ENCODE measurements at places on chromosomes 1 and 21.

GRCh38 chr1:23126200-23126599 is 42.5 kb downstream of the LUZP1 start:
- no peak for DNase-seq

GRCh38 chr1:203065191-203065590 is 20.6 kb downstream of the MYOG start:
- no peak for DNase-seq

- peak; percentile 30 for DNase-seq
Observed at GRCh38 chr1:200317236-200317635, 92.6 kb downstream of the ZNF281 start.

DNA sequence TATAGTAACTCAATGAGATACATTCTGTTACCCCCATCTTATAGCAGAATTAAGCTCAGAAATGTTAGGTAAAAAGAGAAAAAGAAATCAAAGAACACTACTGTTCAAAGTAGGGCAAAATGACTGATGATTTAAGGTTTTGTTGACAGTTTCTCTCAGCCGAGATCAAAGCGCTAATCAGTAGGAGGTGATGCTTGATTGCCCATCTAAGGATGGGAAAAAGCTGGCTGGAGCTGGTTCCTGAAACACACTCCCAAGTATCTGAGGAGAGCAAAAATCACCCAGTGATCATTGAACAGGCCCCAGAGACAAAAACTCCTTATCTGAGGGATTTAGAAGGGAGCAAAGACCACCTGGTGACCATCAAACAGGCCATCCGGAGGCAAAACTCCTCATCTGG is 64.5 kb upstream of the CSF1 start:
- DNase-seq: no peak

DNA sequence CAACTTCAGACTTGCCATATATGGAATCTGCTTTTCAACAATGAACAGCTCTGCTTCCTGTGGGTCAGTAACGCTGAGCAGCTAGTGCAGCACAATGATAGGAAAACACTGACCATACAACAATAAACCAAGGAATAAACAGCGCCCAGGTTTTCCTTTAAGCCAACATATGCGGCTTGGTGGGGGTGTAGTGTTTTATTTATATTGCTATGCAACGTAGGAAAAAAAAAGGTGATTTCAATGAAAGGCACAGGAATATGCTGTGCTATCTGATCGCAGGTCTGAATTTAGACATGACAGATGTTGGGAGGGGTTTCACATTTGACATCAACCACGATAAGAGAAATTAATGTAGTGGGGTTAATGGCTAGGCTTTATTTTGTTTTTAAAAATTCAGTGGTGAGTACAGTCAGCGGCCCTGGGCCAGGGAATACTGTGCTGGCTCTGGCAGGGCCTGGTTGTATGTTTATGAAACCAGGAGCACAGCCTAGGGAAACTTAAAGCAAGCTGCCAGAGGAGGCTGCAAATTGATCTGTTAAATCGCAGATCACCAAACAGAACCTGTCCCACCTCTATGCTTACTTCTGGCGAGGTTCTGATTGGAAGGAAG is 4.3 kb downstream of the TSPAN2 start:
- DNase-seq: no peak

- DNase-seq: peak; percentile 78
Observed at GRCh38 chr1:51792864-51793263, 85.7 kb downstream of the NRDC start.
